Osteoblast (primary cell): ENCODE measurements at places on chromosomes 1 and 21. TPM values are rescaled to one million over a fixed set of nuclear protein-coding genes. Genes with fewer than 3 reads are reported as not detected.
A peak's percentile ranks its signal among the peaks of the same experiment; 100 is the strongest.

GRCh38 chr1:46532498-46533178 is 18.8 kb downstream of the KNCN start:
- peaks cover 29% of the 10 kb centered on the region for H3K27me3 ChIP-seq
- peak overlapping the region; percentile 62 for H3K4me3 ChIP-seq
- no peaks in the 10 kb centered on the region for H3K4me1 ChIP-seq
- no peaks in the 10 kb centered on the region for H3K36me3 ChIP-seq
- peak; percentile 99 for DNase-seq

The SLAMF6 gene
- not detected in 2 replicates for total RNA-seq

- no peak overlapping the region for H3K4me3 ChIP-seq
- no peaks in the 10 kb centered on the region for H3K36me3 ChIP-seq
- no peaks in the 10 kb centered on the region for H3K4me1 ChIP-seq
- H3K27ac ChIP-seq = no peak overlapping the region
These were observed 90.0 kb downstream of the GRIK1 start for GRCh38 chr21:29849735-29850176.

DNA sequence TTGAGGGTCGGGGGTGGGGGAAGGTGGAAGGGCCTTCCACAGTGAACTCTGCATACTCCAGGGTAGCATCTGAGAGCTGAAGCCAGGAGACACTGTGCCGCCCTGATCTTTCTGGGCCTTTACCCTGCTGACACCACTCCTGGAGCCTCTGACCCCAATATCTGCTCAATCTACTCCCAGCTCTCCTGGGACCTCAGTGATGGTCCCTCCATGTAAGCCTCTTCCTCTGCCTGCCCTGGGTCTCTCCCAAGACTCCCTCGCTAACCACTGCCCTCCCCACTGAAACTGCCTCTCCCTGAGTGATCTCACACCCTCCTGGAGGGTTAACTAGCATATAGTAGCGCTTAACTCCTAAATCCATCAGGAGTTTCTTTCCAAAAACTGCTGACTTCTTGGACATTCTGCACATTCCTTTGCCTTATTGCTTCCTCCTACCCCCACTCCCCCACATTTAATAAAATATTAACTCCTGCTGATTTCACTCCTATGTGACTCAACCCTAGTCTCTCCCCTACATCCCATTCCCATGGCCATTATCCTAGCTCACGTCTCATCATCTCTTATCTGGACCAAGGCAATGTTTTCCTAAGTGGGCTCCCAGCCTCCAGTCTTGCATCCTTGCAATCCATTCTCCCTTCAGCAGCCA is 145.6 kb downstream of the HMGB4 start:
- no peaks in the 10 kb centered on the region for H3K36me3 ChIP-seq
- H3K27me3 ChIP-seq = no peaks in the 10 kb centered on the region

- DNase-seq = no peak
- no peak overlapping the region for H3K27ac ChIP-seq
- H3K36me3 ChIP-seq = no peaks in the 10 kb centered on the region
- H3K4me3 ChIP-seq = no peak overlapping the region
- no peaks in the 10 kb centered on the region for H3K4me1 ChIP-seq
These were observed 99.6 kb upstream of the RGS1 start for GRCh38 chr1:192475970-192476369.

DNA sequence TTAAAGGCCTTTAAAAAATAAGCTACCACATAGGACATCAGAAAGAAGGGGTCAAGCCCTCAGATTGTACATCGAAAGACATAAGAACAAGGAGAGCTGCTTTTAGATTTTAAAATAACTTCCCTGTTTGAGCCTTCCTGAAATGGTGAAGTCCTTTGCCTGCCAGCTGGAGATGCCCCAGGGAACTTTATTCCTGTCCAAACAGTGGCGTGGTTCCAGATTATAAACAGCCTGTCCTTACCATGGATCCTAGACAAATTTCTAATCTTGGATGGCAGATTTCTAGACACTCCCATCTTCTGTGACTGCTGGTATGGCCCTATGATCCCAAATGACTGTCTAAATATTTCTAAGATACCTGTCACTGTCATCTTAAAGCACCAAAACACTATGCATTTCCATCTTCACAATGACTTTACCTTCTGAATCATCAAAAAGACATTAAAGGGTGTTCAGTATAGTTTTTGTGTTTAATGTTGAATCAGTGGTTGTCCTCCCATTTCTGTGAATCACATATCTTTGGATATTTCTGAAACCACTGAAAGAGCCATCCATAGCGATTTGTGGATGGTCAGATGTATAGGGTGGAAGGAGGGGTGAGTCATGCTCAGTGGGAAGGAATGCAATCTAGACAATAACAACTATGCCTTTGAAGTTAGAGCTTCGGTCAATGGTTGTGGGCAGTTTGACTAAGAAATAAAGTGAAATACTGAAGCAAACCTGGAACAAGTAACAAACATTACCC is 23.2 kb downstream of the ILDR2 start:
- peaks cover 15% of the 10 kb centered on the region for H3K27me3 ChIP-seq
- no peak overlapping the region for H3K27ac ChIP-seq
- no peak for DNase-seq

The IL20 gene
- not detected in 2 replicates for total RNA-seq

The ITGB2 gene
- total RNA-seq = 13.3 and 15.2 TPM in 2 replicates

DNA sequence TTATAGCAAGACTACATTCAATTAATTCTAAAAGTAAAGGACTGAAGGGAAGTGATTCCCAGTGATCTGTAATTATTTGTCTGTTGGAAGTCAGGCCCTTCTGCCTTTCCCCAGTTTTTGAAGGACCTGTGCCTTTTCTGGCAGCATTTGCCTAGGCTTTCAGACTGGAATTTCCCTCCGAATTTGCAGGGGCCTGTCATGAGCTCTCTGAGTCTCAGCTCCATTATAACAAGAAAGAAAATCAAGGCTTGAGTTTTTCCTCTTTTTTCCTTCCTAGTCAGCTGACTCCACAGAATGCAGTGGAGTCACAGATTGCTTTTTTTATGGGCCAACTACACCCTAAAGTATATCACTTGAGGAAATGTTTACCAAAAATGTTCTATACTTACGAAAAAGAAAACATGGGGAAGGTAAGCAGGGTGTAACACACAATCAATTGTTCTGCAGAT is 1.1 kb downstream of the NR5A2 start:
- peaks cover 3% of the 10 kb centered on the region for H3K4me1 ChIP-seq
- H3K36me3 ChIP-seq = no peaks in the 10 kb centered on the region
- H3K27ac ChIP-seq = no peak overlapping the region
- no peak for DNase-seq

The DNASE2B gene
- total RNA-seq = not detected in 2 replicates

- no peak within 1 kb of the TSS for H3K4me3 ChIP-seq
- DNase-seq = no peak
- no peak within 1 kb of the TSS for H3K27ac ChIP-seq
- no peaks in the 10 kb centered on the region for H3K27me3 ChIP-seq
- H3K4me1 ChIP-seq = no peaks in the 10 kb centered on the region
These were observed at the start of gene CFHR3 for GRCh38 chr1:196774603-196775002. CFHR3 (plus strand) TSS chr1:196774840; CDS start chr1:196774887, 47 bp downstream.
